Fibroblast of skin of scalp (primary cell): ENCODE measurements at places on chromosomes 4 and X.

GRCh38 chrX:15714529-15714928, 23.5 kb upstream of the CA5B start:
- no peak for DNase-seq

DNA sequence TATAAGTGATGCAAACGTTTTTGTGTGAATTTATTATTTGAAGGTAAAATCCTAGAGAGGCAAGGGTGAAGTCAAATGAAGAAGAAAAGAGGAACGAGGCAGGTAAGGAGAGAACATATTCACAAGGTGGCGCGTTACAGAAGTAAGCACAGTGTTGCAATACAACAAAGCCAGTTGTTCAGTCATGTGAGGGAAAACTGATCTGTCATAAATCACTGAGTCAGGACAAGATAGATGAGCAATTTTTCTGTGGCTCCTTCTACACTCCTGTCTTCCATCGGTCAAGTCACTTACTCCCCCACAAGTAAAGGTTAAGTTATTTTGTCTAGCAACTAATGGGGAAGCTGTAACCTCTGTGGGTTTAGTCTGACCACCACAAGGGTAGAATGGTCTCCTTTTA, 203.0 kb upstream of the GK2 start:
- DNase-seq, result no peak

GRCh38 chr4:88107406-88108107, 50.9 kb downstream of the ABCG2 start:
- DNase-seq, result peak; percentile 29

DNA sequence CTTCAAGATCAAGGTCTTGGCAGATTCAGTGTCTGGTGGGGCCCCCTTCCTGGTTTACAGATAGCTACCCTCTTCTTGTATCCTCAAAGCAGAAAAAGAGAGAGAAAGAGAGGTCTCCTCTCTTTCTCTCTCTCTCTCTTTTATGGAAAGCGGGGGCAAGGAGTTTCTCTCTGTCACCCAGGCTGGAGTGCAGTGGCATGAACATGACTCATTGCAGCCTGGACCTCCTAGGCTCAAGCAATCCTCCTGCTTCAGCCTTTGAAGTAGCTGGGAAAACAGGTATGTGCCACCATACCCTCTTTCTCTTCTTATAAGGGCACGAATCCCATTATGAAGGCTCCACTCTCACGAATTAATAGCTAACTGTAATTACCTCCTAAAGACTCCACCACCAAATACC, 20.2 kb downstream of the RAB9B start:
- DNase-seq, result no peak

- peak; percentile 0 for DNase-seq
Observed at GRCh38 chrX:73214426-73215094, at the start of gene NAP1L2. TSS of gene NAP1L2 (minus strand) at chrX:73214851. CDS start at chrX:73214492, 359 bp downstream.

GRCh38 chr4:53122280-53123116, 243.4 kb downstream of the SCFD2 start:
- DNase-seq, result no peak

- no peak for DNase-seq
Observed at GRCh38 chr4:16544251-16544721, 318.0 kb upstream of the TAPT1 start.

GRCh38 chrX:39930786-39931528, 166.8 kb downstream of the BCOR start:
- no peak for DNase-seq

GRCh38 chr4:156931267-156931666, 40.3 kb downstream of the PDGFC start:
- peak; percentile 77 for DNase-seq

DNA sequence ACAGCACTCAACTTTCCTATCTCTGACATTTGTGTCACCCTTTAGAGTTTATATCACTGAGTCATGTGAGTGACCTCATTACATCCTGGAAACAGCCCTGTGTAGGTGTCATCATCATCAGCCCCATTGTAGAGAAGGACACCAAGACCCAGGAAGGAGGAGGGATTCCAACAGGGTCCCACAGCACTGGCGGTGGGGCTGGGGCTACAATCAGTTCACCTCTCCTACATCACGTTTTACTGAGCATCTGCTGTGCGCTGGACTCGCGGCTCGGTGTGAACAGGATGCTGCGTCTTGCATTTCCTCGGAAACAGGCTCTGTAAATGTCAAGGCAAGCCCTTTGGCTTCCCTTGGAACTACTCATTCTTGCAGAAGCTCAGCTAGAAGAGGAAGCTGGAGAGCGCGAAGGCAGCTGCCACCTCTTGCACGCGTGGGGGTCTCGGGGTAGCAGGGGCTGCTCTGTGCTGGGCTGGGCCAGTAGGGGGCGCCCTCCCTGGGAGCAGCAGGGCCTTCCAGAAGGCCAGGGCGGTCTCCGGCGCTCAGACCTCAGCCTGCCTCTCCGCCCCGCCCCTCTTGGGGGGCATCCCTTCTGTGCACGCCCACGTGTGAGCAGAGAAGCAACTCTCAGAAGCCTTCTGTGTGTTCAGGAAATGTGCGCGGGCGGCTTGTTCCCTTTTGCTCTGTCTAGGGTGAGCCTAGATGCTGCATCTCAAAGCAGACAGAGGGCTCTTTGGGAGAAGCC, 29.0 kb downstream of the REELD1 start:
- DNase-seq, result no peak

DNA sequence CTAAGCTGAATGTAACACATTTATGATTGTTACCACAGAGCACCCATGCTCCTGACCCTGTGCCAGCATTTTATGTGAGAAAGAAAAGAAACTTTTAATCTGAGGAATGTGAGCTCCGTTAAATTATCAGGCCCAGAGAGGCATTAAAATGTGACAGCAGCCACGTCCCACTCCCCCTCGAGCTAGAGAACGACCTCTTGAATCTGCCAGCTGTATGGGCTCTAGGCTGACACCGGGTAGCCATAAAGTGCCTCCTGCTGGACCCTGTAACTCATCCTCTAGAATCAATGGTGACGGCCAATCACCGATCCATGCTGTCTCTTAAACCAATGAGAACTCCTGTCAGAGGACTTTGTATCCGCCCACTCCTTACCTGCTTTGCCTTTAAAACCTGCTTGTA, 110.2 kb upstream of the ADRA2C start:
- peak; percentile 22 for DNase-seq

DNA sequence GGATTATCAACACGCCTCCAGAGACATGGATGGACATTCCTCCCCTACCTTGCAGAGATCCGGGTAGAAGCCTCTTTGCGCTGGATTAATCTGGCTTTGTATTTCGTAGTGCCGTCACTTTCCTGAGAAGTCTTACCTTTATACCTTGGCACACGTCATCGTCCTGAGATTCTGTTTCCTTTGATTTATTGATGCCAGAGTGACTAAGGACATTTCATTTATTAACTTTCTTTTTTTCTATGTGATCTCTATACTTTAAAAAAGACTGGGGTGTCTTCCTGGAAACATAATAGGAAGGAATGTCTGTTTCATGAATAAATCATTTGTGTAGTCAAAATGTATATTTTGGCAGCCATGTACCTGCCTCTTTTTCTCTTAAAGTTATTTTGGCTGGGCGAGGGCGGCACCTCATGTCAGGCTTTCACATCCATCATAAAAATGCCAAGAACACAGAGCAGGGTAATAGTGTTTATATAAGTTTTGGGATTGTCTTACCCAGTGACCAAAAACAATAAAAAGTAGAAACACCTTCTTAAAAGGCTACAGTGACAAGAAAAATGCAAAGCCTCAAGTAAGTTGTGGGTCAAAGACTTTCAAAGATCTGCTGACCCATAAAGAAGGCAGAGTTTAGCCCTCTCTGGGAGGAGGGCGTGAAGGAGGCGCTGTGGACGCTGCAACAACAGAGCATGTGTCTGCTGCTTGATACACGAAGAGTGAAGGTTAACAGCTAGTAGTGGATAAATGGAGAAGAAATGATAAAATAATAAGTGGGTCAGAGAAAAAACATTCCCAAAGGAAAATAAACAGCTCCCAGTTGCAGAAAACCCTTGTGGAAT, 124.4 kb downstream of the SHROOM3 start:
- no peak for DNase-seq

GRCh38 chrX:40081679-40082068, 16.1 kb downstream of the BCOR start:
- DNase-seq, result no peak

GRCh38 chrX:261167-261918, 19.8 kb upstream of the PLCXD1 start:
- no peak for DNase-seq

DNA sequence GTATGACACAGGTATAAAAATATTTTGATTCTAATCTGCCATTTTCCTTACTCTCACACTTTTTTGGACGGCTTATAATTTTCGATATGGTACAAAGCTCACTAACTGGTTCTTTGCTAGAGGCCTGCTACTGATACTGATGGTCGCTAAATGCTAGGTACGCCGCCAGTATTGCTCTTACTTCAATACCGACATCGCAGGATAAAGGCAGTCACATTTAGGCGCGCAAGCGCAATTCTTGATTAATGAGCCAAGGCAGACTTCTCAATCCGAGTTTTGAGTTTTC, 557 bp upstream of the USP38 start:
- DNase-seq, result no peak

- DNase-seq, result peak; percentile 75
Observed at GRCh38 chr4:70746179-70746839, 24.5 kb downstream of the RUFY3 start.

DNA sequence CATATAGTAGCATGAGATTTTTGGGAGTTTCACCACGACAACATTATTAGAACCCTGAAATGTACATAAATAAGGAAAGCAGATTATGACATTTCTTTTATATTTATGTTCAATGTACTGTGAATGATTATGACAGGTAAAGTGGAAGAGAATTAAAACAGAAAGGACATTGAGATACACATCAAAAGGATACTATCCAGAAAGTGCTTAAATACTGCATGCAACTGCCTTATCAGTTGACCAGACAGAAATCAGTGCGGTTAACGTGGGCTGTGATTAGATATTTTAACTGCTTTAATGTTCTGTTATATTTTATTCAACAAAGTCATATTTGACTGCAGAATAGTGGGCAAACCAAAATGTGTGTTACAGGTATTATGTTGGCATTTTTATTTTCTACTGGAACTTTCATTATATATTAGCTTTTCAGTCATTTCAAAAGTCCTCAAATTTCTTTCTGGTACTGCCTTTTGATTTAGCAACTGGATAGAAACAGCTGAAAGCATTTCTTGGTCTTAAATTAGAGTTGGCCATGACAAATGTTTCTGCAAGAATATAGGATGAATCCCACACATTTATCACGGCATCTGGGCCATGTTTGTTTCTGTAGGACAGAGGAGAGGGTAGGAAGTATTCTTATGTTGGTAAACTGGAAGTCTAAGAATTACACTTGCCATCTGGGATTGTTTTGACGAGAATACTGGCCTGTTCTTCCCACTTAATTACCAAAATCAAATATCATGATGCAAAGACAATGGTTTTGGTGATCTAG, 255.2 kb downstream of the SLC39A8 start:
- DNase-seq, result no peak

DNA sequence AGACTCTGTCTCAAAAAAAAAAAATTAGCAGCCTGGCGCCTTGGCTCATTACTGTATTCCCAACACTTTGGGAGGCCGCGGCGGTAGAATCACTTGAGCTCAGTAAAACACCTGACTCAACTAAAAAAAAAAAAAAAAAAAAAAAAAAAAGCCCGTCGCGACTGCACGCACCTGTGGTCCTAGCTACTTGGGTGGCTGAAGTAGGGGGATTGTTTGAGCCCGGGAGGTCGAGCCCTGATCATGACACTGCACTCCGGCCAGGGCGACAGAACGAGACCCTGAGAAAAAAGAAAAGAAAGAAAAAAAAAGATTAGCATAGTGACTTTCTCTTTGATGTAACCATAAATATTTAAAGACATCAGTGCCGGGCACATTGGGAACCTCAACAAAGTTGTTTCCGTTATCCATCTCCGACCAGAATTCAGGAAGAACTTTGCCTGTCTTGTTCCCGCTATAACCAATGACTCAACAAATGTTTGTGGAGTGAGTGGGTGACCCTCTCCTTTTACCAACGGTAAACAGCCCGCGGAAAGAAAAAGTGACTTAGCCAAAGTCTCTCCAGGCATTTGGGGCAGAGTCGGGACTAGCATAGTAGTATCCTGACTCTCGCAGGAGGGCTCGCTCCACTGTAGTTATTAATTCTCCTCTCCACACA, 553 bp upstream of the MED28 start:
- peak; percentile 64 for DNase-seq

DNA sequence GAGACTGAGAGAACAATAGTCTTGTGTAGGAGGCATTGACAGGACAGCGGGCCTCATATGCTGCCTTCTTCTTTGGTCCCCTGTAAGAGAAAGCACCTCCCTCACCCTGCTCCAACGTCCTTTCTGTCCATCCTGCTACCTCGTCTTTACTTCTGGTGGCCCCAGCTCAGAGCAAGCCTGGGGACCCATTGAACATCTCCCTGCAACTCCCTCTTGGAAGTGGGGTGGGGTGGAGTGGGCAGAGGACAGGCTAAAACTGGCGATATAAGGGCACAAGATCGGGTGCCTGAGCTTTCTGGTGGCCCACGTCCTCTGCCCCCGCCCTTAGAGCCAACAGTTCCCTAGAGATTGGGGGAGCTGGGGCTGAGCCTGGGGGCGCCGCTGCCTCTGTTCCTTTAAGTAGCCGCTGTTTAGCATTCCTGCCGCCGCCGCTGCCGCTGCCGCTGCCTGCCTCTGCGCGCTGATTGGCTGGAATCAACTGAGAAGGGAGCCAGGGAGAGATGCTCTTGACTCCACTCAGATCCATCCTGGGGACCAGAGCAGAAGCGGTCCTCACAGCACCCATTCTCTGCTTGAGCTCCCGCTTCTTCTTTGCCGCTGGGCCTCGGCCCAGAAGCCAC, at the start of gene DLG3:
TSS of gene DLG3 (plus strand) at position 510 of the 620 bp plus-strand sequence. CDS start 367 bp downstream, outside the sequence.
- DNase-seq, result peak; percentile 57

GRCh38 chr4:98352396-98352795, 91.2 kb downstream of the RAP1GDS1 start:
- peak; percentile 1 for DNase-seq

- DNase-seq, result no peak
Observed at GRCh38 chrX:20015422-20015821, 24.6 kb upstream of the BCLAF3 start.

DNA sequence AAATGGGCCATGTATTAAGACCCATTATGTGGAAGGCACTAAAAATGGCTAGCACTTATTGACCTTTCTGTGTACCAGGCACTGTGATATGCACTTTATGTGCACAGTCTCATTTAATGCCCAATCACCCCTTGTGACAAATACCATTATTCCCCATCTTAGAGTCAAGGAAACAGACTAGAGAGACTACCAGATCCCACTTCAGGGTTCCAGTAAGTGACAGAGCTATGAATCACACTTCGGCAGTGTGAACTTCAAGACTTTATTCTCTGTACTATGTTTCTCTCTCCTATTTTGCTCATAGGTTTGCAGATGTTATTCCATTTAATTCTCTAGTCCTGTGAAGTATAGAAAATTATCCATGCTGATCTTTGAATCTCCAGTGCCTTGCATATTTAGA, 107.0 kb downstream of the NFKB1 start:
- DNase-seq, result no peak
